ENCODE measurements at places on chromosomes 3 and 15. TPM values are rescaled to one million over a fixed set of nuclear protein-coding genes. Genes with fewer than 3 reads are reported as not detected.

DNA sequence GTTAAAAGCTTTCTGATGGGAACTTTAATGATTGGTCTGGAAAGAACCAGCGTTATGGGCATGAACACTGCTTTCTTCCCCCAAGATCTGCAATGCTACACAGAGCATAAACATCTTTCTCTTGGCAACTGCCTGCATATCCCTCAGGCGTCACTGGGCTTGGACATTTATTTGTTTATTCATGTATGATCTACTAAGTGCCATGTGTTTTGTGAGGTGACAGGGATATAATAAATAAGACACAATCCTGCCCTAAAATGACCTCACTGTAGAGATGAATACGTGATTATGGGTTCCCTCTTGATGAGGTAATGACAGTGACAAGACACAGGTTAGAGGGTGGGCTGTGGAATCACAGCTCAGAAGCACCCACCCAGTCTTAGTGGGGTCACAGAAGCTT, 485.3 kb downstream of the PDCD6IP start:
- DNase-seq: no peak

Gene ZMYND10
- total RNA-seq: 0.44 TPM

GRCh38 chr3:110576960-110577359, 494.7 kb upstream of the NECTIN3 start:
- DNase-seq: peak; percentile 51

- no peak for DNase-seq
These were observed 61.2 kb upstream of the FURIN start for GRCh38 chr15:90807074-90807785.

Gene ZBTB38
- total RNA-seq: 99.1 TPM

DNA sequence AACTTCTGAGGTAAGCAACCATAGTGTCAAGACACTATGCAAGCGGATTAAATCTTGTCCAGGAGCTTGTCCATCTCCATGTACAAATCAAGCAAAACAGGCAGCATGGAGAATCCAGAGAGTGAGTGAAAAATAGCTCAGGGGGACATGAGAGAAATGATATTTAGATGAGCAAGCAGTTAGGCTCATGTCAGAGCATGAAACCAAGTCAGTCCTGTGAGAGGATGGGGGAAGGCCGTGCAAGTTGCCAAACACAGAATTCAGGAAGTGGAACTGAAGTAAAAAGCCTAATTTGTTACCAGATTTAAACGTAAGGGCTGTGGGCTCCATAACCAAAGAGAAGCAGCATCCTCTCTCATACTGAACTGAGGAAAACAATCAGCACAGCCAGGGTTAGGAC, 995.9 kb downstream of the MCTP2 start:
- DNase-seq: no peak

Gene RGMA
- 0.78 TPM for total RNA-seq

GRCh38 chr3:110624576-110624975, 447.0 kb upstream of the NECTIN3 start:
- no peak for DNase-seq

Gene SLTM
- total RNA-seq: 135 TPM

- no peak for DNase-seq
These were observed 17.6 kb downstream of the ZNF589 start for GRCh38 chr3:48258530-48258929.

GRCh38 chr15:65050270-65050669, 5.1 kb downstream of the SLC51B start:
- DNase-seq: no peak

- DNase-seq: peak; percentile 84
These were observed 111.6 kb downstream of the RAB11A start for GRCh38 chr15:65980824-65981456.

GRCh38 chr15:78315686-78316282, 16.4 kb upstream of the SKIC8 start:
- peak; percentile 35 for DNase-seq

Gene GCSAM
- total RNA-seq: not detected
